ENCODE measurements at places on chromosomes 11 and 22.

DNA sequence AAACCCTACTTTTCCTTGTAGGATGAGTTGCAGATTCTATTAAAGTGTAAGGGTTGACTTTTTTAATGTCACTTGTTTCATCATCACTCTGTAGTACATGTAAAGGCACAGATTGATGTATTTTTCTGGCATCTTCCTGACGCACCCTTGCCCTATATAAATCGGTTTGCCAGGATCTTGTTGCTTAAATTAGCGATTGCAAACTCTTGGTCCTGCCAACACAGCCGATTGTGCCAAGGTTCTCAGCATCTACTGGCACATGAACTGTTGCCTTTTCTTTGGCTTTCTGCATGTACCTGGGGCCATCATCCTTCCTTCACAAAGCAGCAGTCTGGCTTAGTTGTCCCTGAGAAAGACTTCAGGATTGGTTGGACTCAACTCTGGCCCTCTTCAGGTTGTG is 7.5 kb upstream of the LIN7C start:
- no peak for DNase-seq

DNA sequence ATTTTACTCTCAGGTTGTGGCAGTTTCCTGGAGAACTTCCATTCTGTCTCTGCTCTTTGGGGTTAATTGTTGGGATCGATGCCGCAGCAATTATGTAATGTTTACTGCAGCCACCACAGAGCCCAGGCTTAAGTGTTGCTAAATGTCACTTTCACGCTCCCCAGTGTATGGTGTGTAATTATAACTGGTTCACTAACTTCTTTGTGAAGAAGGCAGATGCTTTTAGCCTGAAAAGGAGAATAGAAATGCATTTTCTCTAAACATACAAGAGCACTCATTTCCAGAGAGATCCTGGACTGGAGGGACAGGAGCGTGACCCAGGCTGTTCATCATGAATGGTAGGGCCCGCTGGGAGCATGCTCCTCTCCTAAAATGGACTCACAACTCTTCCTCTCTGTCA is 132.2 kb upstream of the PLET1 start:
- no peak for DNase-seq

- no peak for DNase-seq
Observed at GRCh38 chr22:39486951-39487825, 14.9 kb upstream of the MIEF1 start.

DNA sequence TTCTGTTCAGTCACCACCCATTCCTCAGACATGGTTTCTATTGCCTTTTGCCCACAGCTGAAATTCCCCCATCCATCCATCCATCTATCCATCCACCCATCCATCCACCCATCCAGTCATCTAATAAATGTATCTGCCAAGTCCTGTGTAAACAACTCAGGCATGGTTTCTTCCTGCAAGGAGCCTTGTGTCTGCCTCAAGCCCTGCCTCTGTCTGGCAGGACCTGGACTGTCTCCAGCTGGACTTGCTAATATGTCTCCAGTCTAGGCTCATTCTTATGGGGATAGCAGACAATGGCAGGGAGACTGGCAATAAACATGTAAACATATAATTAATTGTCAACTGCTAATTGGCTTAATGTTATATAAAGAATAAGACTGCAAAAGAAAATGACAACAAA is 64.7 kb upstream of the AMPD3 start:
- no peak for DNase-seq

DNA sequence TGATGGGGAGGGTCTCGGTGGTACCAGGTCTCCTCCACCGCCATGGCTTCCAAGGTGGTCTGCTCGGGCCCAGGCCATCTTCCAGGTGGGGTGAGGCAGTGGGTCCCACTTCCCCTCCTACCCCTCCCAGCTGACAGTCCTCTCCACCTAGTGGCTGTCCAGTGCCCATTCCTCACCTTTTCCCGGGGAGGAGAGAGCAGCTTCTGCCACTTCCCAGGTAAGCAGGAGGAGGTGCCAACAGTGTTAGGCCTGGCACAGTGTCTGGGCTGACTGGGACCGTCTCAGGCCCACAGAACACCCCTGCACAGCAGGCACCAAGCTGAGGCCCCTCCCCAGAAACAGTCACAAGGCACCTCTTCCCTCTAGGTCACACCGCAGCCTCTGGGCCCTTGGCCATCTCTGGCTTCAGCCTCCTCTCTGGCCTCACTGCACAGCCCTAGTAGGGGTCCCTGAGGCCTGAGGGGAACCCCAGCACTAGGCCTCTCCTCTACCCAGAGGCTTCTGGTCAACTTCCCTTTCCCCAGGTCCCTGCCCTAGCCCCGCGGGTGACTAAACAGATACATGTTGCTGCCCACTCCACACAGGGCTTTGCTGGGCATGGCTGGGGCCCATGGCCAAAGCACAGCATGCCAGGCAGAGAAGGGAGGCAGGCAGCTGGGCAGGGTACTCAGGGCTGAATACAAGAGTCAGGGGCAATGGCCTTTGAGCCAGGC is 2.3 kb upstream of the ANKRD13D start:
- DNase-seq = no peak

- no peak for DNase-seq
Observed at GRCh38 chr22:37018815-37019308, 385 bp downstream of the TST start.

- DNase-seq = no peak
Observed at GRCh38 chr11:70650075-70650909, 252.0 kb downstream of the CTTN start.

DNA sequence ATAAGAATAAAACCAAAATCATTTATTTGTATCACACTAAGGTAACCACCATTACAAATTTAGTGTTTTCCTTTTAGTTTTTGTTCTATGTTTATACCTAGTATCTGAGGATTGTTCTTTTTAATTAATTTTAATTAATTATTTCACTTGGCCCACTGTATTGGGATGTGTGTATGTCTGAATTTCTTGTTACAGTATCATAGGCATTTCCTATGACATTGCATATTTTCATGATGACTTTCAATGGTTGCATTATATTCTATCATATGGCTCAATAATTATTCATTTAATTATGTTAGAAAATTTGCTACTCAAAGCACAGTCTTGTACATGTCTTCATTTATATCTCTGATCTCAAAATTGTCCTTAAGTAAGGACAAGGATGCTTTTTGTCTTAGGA is 41.0 kb downstream of the C11orf71 start:
- DNase-seq = no peak

DNA sequence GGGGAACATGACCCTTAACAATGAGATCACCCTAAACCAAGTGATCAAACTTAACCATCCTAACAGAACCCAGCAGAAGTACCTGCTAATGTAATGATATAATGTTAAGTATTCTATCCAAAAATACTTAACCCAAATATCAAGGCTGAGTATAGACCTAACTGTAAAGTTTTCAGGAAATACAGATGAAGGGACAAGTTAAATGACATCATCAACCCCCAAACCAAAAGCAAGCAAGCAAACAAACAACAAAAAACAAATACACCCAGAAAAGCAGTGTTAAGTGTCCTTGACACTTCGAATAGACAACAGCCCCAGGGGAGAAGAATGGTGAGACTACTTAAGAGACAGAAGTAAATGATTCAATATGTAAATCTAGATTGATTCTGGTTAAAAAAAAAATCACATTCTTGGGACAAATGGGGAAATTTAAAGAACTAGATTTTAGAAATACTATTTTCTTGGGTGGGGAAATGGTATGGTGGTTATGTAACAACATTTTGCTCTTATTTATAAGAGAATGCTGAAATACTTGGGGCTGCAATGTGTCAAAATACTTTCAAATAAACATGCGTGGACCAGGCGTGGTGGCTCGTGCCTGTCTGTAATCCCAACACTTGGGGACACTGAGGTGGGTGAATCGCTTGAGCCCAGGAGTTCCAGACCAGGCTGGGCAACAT is 2.5 kb downstream of the CSTF3 start:
- no peak for DNase-seq

- DNase-seq = no peak
Observed at GRCh38 chr11:64447831-64448598, 89.1 kb downstream of the RPS6KA4 start.

- DNase-seq = peak; percentile 45
Observed at GRCh38 chr11:33015621-33016551, at the start of gene DEPDC7. TSS of gene DEPDC7 (plus strand) at chr11:33015878. CDS start at chr11:33015956, 78 bp downstream.

DNA sequence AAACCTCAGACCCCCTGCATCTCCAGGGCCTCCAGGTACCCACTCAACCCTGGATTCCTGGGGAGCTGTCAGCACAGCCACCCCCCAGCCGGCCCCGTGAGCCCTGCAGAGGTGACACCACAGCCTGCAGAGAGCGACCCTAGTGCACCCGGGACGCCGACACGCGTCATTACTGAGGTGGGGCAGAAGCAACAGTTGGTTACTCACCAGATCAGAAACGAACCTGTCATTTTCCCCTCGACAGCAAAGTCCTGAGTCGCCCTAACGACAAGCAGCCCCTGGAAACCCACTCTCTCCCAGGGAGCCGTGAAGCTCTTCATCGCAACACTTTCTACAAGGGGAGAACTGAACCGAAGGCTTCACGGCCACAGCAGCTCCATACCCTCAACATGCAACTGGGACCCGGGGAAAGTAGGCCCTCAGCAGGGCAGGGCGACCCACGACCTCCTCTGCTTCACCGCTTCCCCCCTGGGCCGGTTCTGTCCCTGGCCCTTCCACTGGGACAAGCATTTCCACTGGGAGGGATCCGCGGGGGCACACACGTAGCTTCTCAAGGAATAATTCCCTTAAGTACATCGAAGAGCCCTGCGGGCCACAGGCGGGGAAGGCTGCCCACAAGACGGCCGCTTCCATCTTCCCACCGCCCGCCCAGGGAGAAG is 1.6 kb downstream of the BRD1 start:
- peak; percentile 45 for DNase-seq

GRCh38 chr11:73342633-73343032 is 33.6 kb upstream of the RELT start:
- DNase-seq = no peak

- DNase-seq = no peak
Observed at GRCh38 chr22:24155627-24156140, 25.6 kb upstream of the SUSD2 start.

DNA sequence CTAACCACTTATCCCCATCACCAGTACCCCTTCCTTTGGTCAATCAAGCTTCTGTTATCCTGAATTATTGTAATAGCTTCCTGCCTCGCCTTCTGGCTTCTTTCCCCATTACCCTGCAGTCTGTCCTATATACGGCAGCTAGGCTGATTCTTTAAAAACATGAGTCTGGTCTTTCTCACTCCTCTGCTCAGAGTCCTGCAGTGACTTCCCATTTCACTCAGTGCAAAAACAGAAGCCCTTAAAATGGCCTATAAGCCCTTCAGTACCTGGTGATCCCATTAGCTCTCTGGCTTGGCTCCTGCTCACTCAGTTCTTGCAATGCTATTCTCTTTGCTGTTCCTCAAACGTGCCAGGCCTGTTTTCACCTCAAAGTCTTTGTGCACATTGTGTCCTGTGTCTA is 58.4 kb downstream of the JRKL start:
- DNase-seq = no peak

GRCh38 chr11:3147257-3147619 is 17.9 kb downstream of the OSBPL5 start:
- no peak for DNase-seq
